ENCODE measurements at places on chromosomes 11 and 22.

DNA sequence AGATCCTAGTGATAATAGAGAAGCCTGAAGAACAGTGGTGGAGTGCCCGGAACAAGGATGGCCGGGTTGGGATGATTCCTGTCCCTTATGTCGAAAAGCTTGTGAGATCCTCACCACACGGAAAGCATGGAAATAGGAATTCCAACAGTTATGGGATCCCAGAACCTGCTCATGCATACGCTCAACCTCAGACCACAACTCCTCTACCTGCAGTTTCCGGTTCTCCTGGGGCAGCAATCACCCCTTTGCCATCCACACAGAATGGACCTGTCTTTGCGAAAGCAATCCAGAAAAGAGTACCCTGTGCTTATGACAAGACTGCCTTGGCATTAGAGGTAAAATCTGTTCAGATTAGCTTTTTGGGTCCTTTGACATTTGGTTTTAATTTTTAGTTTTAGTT is 16.7 kb downstream of the CRKL start:
- no peak for DNase-seq

GRCh38 chr11:72594493-72595291 is 79.5 kb downstream of the PDE2A start:
- no peak for DNase-seq

DNA sequence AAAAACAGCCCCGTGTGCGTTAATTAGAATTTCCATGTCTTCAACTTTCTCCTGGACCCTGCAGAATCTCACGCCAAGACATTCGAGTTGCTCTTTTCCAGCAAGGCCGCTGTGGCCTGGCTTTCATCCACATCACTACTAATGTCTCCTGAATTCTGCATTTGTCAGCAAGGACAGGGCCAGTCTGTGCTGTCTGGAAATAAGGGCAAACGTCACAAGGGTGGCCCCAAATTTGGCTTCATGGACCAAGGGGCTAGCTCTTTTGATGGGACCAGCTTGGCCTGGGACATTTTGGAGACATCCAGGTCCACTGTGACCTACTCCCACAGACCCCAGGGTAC is 33.4 kb downstream of the KCNQ1OT1 start:
- DNase-seq: no peak

GRCh38 chr11:92024788-92025187 is 199.8 kb upstream of the FAT3 start:
- DNase-seq: no peak

DNA sequence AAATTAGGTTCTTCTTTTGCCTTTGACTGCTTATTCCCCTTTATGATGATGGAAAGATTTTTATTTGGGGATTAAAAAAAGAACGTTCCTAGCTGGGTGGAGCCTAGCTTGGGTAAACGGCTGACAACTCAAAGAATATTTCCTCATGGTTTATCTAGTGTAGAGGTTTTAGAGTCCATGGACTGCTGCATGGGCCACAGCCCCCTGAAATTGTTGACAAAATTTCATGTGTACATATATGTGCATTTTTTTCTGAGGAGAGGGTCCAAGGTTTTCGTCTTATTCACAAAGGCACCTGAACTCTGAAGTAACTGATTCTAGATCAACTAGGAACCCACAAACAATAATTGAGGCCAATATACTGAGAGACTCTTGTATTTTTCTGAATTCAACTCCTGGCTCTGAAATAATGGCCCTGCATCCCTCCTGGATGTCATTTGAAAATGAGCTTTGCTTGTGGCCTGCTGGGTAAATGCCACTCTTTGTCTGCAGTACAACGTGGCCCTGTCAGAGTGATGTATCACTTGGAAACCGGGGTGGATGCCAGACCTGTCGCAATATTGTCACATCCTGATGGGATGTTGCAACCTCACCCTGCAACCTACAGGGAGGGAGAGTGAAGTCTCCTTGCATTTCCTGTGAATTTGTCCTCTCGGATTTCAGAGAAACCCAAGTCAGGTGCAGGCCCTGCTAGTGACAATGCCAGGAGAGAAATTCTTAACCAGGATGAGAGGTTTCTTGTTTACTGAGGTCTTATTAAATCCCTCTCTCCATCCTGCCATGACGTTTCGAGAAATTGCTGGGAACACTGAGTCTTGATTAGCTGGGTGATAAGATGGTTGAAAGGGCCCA is 33.8 kb downstream of the EHF start:
- no peak for DNase-seq

- DNase-seq: no peak
These were observed 1.7 kb upstream of the ABTB2 start for GRCh38 chr11:34359548-34359891.

- DNase-seq: no peak
These were observed 545 bp downstream of the FEN1 start for GRCh38 chr11:61793083-61793828.

DNA sequence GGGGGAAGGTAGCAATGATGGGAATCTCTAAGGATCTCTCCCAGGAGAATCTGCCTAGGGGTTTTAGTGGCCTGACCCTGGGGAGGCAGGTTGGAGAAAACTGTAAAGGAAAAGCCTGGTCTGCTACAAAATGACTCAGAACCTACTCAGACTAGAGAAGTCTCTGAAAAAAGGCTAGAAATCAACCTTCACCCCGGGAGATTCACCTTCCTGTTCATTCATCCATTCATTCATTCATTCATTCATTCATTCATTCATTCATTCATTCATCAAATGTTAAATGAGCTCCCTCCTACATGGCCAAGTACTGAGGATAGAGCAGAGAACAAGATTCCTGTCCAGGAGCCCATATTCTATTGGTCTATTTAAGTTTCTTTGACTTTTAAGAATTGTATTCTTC is 8.9 kb upstream of the ANKK1 start:
- no peak for DNase-seq

- DNase-seq: no peak
These were observed 40.0 kb downstream of the BTG4 start for GRCh38 chr11:111472228-111472627.

DNA sequence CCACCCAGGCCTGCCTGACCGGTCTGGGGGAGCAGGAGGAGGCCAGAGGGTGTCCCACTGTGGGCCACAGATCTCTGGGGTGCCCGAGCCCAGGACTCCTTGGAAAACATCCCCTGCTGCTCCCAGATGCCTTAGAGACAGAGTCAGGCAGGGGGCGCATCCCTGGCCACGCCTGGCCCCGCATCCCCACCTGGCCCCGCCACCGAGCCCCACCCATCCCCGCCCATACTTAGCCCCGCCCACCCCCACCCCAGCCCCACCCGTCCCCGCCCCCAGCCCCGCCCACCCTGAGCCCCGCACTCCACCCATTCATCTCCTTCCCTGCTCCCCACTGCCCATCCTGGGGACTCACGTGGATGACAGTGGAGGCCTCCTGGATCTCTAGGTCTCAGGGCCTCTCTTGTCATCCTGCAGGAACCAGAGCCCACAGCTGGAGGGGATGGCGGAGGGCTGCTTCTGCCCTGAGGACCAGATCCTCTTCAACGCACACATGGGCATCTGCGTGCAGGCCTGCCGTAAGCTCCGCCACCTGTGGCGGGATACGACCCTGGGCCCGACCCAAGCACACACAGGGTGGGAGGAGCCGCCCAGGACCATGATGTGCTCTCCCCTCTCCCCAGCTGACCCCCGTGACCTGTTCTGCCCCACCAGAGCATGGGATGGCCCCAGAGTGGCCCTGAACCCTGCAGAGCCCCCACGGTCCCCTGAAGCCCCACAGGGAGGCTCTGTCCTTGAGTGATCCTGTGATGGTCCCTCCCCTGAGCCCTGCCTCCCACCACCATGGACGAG is 33.6 kb downstream of the MUC5B start:
- no peak for DNase-seq

DNA sequence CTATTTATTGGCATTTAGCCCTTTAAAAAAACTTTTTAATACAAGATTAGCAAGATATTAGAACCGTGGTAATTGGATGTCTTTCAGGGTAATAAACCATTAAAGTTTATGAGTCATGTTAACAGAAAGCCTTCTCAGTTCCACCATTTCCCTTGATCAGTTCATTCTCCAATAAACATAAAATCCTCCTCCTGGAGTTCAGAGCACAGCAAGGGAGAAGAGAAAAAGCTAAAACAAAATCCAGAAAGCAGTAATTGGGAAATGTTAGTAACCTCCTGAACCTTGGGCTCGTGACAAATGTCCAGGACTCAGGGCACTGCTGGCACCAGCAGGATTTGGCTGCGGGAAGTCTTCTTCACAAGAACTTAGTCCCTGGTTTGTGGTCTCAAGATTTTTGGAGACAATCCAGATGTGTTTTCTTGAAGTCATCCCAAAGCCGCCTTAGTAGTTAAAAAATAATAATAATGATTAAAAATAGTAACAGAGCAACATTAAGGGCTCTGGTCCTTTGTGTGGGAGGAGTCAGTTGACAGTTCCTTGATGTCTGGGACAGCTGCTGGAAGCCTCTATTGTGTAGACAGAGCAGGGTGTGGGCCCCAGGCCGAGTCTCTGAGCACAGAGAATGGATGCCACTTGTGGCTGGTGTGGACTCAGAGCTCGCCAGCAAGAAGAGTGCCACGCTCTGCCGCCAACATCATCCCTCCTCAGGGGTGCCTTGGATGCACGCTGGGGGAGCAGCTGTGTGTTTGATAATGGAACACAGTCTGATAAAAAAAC is 43.4 kb upstream of the PITPNB start:
- no peak for DNase-seq

- DNase-seq: no peak
These were observed 4.8 kb downstream of the PAX6 start for GRCh38 chr11:31806186-31806927.

GRCh38 chr11:92771701-92772100 is 197.8 kb upstream of the MTNR1B start:
- no peak for DNase-seq
